SIG-M5 (cell line): ENCODE measurements at places on chromosomes 7 and 10.

DNA sequence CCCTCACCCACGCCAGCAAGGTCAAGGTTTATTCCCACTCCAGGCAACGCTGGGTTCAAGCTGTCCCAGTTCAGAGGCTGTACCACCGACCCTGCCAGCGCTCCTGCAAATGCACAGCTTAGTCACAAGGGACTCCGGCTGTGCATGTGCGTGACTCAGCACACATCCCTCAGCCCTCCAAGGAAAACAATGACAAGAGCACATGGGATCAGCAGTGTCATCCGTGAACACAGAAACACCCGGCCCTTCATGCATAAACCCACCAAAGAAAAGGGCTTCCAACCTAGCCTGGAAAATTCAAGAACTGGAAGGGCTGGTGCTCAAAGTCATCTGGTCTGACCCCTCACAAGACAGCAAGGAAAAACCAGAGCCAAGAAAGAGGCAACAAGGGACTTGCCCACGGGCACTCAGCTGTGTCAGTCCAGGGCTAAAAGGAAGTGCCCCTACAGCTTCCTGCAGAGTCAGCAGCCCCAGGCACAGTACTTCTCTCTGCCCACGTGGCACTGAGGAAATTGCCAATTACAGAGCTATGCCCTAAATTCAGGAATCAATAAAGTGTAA lies 106.1 kb downstream of the KCNMA1 start:
- DNase-seq = no peak

DNA sequence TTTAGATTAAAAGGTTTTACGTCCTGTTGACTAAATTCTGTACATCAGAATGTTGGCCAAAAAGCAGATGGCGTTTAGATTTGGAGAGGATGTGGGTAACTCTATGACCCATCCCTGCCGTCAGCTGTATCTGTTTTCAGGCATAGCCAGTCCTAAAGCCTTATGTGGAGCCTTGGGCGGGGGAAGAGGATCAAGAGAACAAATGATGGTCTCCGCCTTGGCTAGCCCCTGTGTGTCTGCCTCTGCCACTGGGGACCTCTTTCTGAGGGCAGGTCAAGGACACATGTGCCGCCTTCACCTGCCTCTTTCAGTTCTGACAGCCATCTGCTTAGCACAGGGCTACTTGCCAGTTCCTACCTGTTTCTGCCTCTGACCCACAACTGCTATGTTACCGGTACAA lies 24.1 kb downstream of the PDSS1 start:
- DNase-seq = no peak

DNA sequence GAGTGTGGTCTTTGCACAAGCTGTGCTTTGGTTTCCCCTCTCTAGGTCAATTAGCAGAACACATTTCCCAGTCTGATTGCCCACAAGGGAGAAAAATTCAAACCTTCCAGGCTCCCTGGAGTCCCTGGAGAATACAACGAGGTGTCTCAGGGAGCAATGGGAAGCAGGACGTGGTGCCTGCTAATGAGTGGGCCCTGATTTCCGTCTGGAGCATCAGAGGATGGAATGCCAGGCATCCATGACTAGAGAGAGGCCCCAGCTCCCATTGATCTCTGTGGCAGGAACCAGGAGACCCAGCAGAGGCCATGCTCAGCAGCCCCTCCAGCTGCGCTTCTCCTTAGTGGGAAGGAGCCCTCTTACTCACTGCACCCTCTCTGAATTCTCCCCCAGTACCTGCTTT lies 33.2 kb upstream of the TLX1 start:
- no peak for DNase-seq

- DNase-seq = no peak
These were observed 452.6 kb upstream of the ZMIZ1 start for GRCh38 chr10:78616125-78616695.

GRCh38 chr10:117860823-117861222 lies 185.9 kb downstream of the RAB11FIP2 start:
- DNase-seq = no peak

GRCh38 chr10:48681740-48682139 lies 2.9 kb upstream of the WDFY4 start:
- no peak for DNase-seq

GRCh38 chr7:51015581-51015980 lies 232.9 kb upstream of the GRB10 start:
- DNase-seq = no peak
